Lung microvascular endothelial cell (primary cell): ENCODE measurements at places on chromosomes 2 and 18. TPM values are rescaled to one million over a fixed set of nuclear protein-coding genes. Genes with fewer than 3 reads are reported as not detected.
A peak's percentile ranks its signal among the peaks of the same experiment; 100 is the strongest.

The COL4A3 gene
- not detected in 2 replicates for total RNA-seq

The SERPINB12 gene
- total RNA-seq, result not detected in 2 replicates

The PPM1G gene
- total RNA-seq, result 74.8 and 78.8 TPM in 2 replicates

The RTKN gene
- 11.8 and 28.4 TPM in 2 replicates for total RNA-seq

- DNase-seq, result peak; percentile 52
Observed at GRCh38 chr2:219645631-219646527, 18.4 kb downstream of the SLC4A3 start.

GRCh38 chr2:128473175-128474035 lies 154.7 kb upstream of the HS6ST1 start:
- no peak for DNase-seq

DNA sequence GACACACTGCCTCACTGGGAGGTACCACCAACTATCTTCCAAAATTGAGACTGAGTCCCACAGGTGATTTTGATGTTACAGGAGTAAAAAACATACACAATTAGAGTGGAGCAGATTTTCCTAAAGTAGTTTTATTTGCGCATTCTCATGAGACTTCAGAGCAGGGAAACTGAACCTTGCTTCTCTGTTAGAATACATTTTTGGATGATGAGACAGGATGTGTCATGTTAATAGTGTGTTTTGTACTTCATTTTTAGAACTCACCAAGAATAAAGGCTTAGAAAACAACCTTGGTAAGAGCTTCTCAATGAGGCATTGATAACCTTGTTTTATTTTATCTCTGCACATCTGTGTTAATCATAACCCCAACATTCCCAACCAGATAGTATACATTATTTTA lies 310.2 kb upstream of the GALNT5 start:
- DNase-seq, result no peak

DNA sequence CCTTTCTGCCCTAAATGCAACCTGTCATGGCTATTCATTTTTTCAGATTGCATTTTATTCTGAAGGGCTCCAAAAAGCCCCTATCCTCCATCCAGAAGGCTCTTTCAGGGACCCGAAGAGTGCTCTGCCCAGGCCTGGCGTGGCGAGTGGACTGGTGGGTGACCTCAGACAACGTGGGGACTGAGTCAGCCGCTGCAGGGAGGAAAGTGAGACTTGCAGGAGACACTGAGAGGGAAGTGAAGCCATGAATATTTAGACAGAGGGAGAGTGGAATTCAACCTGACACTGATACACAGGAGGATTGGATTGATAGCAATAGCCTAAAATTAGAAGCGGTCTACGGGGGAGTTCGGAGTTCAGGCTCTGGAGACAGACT lies 63.6 kb upstream of the SIX2 start:
- no peak for DNase-seq

DNA sequence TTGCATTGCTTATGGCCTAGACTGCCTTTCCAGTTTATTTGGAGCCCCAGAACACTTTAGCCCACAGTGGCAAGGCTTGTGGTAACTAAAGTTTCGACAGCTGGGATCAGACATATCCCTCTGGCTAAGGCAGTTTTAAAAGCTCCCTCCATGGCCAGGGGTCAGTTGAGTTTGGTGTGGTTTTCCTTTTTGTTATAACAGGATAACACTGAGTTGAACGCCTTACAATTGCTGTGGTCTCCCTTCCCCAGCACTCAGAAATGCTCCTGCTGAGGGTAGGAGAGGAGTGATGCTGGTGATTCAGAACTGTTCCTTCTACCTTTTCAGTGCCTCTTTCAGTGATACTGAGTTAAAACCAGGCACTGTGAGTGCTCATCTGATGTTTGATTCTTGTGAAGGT lies 182.6 kb downstream of the GULP1 start:
- no peak for DNase-seq

- DNase-seq, result no peak
Observed at GRCh38 chr2:146363731-146364130, 1481.1 kb upstream of the ACVR2A start.
